ENCODE measurements at places on chromosomes 12 and 14.

DNA sequence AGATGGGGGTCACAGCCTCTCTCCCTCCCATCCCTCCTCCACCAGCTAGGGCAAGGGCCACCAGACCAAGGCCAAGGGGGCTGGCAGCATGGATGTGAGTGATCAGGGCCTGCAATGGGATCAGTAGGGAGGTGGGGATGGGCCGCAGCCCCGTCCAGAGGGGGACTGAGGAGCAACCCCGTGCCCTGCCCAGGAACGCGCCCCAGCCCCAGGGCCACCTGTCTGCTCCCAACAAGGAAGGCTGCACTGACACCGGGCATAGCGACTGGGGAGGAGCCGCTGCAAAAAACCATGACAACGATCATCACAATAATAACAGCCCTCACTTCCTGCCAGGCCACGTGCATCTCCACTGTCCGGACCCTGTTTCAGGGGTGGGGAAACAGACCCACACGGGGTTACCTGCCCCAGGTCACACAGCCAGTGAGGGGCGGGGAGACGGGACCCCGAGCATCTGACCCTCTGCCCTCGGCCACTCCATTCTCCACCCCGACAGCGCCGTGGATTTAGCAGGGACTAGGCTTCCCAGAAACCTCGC is 24.3 kb downstream of the NCOR2 start:
- no peak for DNase-seq

GRCh38 chr12:202081-202731 is 11.8 kb downstream of the SLC6A12 start:
- no peak for DNase-seq

DNA sequence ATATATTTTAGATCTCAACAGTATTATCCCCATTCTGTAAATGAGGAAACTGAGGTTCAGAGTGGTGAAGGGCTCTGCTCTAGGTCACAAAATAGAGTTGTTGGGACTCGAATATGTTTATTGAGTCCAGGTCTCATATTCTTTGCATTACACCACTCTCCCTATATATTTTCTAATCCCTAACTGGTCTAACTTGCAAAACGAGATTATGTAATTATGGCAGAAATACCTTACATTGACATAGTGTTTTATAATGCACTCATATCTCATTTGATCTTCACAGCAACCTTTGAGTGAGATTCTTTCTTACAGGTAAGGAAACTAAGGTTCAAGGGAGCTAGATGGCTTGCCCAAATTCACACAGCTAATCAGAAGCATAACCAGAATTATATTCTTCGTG is 106.9 kb upstream of the LRIG3 start:
- no peak for DNase-seq

DNA sequence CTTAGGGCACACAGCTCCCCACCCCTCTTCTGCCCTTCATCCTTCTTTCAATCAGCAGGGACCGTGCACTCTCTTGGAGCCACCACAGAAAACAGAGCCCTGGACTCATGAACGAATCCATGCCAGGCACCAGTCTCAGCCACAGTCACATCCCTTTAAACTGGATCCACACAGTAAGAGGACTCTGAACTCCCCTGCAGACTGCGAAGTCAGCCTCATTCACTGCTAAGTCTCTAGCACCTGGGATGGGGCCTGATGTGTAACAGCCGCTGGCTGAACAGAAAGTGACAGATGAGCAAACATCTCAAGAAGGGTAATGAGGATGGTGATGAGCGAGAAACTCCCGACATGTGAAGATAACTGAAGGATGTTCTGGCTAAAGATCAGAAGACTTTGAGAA is 45.8 kb upstream of the IQSEC3 start:
- no peak for DNase-seq

DNA sequence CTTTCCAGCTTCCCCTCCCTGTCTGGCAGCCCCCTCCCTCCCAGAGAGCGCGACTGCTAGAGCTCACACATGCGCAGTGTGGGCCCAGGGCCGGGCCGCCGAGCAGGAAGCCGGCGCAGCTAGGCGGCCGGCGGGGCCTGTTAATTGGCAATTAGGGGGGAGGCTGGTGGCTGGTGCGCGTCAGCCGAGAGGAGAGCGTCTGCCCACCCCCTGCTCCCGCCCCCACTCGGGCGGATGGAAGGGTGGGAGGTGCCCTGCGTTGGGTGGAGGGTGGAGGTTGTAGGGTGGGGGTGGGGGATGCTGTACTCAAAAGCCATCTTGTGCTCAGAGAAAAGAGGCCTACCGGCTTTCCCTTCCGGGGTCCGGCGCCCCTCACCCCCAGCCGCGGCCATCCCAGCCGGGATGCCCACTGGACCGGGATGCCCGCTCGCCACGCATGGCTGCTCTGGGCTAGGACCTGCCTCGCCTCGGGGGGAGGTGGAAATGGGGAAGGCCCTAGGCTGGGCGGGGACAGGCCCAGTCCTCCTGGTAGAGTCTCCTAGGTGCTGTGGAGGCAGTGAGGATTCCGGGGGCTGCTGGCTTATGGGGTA is 9.2 kb downstream of the HOXC8 start:
- peak; percentile 78 for DNase-seq

GRCh38 chr12:14843425-14843887 is at the start of gene ART4:
TSS of gene ART4 (minus strand) at chr12:14843526. CDS start at chr12:14843113, 413 bp downstream.
- no peak for DNase-seq

DNA sequence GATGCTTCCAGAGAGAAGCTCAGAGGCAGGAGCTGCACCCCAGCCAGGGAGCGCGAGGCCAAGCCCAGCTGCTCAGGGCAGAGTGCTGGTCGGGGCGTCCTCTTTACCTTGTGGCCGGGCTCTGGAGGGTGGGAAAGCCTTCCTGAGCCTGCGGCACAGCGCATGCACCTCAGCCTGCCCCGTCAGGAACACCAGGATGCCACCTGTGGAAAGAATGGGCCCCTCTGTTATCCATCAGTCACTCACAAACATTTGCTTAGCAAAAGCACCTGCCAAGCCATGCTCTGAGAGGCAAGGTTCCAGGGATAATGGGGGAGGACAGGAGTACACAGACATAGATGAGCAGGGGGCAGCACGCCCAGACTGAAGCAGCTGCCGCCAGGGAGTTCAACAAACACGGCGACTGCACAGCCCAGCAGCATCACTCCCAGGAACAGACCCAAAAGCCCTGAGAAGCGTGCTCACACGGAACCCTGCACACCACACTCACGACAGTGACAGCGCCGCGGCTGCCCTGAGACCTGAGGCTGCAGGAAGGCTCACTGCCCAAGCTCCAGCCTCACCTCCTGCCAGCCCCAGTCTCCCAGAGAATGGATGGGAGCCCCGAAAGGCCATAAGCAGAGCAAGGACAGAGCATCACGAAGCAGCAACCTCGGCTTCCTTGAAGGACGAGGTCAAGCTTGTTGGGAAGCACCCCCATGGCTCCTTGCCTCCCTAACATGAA is 21.8 kb downstream of the DHX37 start:
- DNase-seq = no peak

GRCh38 chr14:67694791-67695393 is 672 bp downstream of the RDH11 start:
- peak; percentile 86 for DNase-seq

GRCh38 chr12:10069976-10070375 is 28.8 kb downstream of the CLEC1A start:
- no peak for DNase-seq

DNA sequence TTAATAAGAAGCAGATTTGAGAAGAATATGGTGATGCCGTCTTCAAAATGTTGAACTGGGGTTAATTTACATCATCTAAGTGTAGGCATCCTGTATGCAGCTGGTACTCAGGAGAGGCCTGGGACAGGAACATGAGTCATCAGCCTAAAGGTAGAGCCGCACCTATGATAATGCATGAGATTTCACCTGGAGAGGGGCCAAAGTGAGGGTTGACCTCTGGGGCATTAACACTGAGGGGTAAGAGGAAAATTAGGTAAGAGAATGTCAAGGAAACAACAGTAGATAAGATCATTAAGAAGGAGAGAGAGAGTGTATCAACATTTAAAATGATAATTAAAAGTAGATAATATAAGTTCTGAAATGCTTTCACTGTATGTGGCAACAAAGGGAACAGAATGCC is 20.2 kb upstream of the SSTR1 start:
- DNase-seq = no peak

GRCh38 chr12:16857456-16857923 is 251.5 kb upstream of the LMO3 start:
- DNase-seq = no peak

GRCh38 chr12:66612090-66612775 is 66.6 kb downstream of the GRIP1 start:
- no peak for DNase-seq

DNA sequence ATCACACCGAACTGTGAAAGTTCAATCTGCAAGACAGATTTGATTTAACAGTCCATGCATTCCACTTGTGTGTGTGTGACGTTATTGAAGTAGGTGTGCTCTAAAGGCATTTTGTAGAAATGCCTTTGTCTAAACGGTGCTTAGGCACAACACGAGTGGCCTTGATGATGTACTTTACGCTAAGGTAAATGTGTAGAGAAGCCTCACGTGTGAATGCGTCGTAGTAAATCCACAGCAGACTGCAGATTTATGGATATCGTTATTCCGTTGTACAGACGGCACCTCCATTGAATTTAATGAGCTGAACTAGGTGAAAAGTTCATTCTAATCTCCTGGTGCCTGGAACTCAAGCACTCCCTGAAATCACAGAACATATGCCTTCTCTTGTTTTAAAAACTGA is 202.8 kb upstream of the STXBP6 start:
- DNase-seq = no peak

- no peak for DNase-seq
Observed at GRCh38 chr12:42593874-42594273, 4.3 kb upstream of the PRICKLE1 start.

DNA sequence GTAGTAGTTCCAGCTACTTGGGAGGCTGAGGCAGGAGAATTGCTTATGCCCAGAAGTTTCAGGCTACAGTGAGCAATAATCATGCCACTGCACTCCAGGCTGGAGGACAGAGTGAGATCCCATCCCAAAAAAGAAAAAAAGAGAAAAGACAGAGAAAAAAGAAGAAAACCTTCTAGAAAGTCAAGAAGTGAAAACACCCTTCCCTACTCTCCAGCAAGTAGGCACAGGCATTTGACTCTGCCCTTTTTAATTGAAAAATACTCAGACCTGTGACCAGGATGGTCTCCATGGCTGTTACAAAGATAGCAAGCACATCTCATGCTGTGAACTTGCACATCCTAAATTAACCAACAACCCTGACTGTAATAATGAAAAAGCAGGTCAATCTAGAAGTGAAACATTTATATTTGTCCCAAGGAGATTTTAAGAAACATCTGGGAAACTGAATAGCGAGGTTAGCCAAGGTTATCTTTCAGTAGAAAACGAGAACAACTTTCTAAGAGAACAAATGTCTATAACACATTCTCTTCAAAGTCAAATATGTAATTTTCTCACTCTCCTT is 2.0 kb downstream of the TMTC1 start:
- no peak for DNase-seq

DNA sequence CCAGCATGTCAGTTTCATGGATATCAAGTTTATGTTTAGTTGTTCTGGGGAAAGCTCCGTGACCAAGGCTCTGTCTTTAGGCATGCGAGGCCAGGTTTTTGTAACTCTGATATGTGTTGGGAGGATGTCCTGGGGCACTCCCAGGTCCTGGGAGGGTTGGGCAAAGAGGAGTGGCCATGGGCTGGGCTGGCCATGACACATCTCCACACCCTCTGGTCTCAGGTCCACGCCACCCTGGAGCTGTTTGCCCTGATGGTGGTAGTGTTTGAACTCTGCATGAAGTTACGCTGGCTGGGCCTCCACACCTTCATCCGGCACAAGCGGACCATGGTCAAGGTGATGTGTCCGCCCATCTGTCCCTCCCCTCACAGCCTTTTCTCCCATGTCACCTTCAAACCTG is 46.4 kb downstream of the TPCN1 start:
- DNase-seq = no peak

GRCh38 chr12:19038209-19038608 is 91.3 kb upstream of the PLEKHA5 start:
- DNase-seq = no peak

DNA sequence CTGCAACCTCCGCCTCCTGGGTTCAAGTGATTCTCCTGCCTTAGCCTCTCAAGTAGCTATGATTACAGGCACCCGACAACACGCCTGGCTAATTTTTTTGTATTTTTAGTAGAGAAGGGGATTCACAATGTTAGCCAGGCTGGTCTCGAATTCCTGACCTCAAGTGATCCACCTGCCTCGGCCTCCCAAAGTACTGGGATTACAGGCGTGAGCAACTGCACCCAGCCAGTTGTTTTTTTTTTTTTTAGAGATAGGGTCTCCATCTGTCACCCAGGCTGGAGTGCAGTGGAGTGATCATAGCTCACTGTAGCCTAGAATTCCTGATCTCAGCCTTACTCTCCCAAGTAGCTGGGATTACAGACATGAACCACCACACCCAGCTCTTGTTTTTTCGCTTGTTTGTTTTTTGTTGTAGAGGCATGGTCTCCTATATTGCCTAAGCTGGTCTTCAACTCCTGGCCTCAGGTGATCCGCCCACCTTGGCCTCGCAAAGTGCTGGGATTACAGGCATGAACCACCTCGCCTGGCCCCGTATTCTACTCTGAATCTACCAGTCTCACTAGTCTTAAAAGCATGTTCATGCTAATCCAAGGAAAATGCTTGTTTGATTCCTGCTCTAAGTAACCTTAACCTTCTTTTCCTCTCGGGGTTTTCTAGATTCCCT is 31.7 kb upstream of the STRN3 start:
- no peak for DNase-seq

DNA sequence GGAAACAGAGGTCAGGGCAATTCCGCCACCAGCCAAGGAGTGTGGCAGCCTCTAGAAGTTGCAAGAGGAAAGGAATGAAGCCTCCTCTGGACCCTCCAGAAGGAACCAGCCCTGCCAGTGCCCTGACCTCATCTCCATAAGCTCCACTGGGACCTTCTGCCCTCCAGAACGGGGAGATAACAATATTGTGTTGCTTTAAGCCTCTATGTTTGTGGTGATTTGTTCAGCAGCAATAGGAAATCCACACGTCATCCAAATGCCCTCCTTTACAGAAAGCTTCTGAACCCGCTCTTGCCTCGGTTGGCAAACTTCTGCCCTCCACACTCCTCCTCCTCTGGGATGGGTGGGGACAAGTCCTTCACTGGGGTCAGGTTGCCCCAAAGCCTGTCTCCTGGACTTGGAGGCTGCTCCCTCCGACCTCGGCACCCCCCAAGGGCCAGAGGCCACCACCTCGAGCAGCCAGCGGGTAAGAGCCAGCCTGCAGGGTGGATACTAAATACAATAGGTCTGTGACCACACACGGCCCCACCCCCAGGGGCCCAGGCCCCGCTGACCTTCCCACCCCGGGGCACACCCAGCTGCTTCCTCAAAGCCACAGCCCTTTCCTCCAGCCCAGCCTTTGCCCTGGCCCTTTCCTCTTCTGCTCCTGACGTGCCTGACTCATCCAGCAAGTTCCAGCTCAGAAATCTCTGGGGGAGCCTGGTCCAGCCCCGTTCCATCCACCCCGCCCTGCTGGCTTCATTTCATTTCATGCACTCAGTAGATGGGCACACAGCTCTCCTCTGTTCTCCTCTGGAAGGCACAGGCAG is 58.7 kb upstream of the NCOR2 start:
- no peak for DNase-seq

Data from activated CD4-positive, alpha-beta T cell treated with anti-CD3 and anti-CD28 coated beads for 48 hours (primary cell).